ENCODE measurements at places on chromosomes 12 and 14.

DNA sequence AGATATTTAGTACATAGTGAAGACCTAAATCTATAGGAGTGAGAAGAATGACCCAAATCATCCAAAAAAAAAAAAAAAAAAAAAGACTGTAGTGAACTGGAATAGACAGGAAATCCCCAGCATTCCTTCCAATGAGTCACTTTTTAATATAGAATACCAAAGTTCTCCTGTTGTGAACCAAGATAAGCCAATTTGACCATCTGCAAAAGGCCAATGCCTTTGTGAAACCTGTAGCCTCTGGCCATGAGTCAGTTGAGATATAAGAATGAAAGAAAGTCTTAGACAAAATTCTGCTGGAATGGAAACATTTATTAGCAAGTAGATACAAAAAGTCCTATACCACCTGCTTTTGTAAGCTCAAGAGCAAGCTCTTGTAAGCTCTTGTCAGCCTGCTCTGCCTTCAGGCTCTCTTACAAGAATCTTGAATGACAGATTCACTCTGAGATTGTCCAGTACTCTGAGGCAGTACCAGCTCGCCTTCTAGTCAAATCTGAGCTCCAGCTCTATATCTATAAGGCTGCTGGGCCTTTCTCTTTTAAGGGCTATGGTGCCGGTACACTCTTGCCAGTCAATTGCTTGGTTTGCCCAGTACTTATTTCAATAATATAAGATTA lies 243.0 kb upstream of the TMTC1 start:
- no peak for DNase-seq

GRCh38 chr12:66779466-66779865 lies 100.6 kb upstream of the GRIP1 start:
- DNase-seq, result no peak

GRCh38 chr12:46266869-46267574 lies 1.8 kb downstream of the SLC38A1 start:
- DNase-seq, result no peak

GRCh38 chr12:68809190-68810026 lies 1.4 kb downstream of the MDM2 start:
- no peak for DNase-seq

DNA sequence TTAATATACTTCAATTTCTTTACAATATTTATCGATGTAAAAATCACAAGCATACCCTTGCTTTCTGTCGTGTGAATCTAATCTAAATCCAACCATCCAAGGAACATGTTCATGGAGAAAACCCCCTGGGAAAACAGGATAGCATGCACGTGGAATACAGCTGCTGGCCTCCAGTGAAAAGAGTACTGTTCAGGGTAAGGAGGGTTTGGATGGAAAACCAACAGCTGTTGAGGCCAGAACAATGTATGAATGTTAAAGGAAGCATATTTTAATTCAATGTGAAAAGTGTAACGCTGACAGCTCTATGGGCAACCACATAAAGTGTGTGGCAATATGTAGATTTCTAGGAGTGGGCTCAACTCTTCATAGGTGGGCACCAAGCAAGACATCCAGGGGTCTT lies 344.0 kb downstream of the TMEM132D start:
- no peak for DNase-seq
